H9 (cell line): ENCODE measurements at places on chromosomes 2 and 18. TPM values are rescaled to one million over a fixed set of nuclear protein-coding genes. Genes with fewer than 3 reads are reported as not detected.

Gene AP1S3
- total RNA-seq: 8.7 and 11.0 TPM in 2 replicates

Gene RGPD8
- total RNA-seq: 6.6 and 8.1 TPM in 2 replicates

Gene RANBP2
- 87.2 and 91.4 TPM in 2 replicates for total RNA-seq

Gene ANKRD30BL
- not detected in 2 replicates for total RNA-seq

Gene MERTK
- 4.2 and 4.8 TPM in 2 replicates for total RNA-seq

Gene PARD3B
- total RNA-seq: 4.3 and 6.4 TPM in 2 replicates

Gene STK25
- total RNA-seq: 189 TPM in 2 replicates

Gene LRATD1
- total RNA-seq: 0.31 and 0.39 TPM in 2 replicates

Gene PIGN
- 30.9 and 32.4 TPM in 2 replicates for total RNA-seq

Gene DOK6
- 0.20 and 0.33 TPM in 2 replicates for total RNA-seq

Gene GALM
- 10.0 and 10.4 TPM in 2 replicates for total RNA-seq

Gene DYSF
- 4.8 and 5.5 TPM in 2 replicates for total RNA-seq

Gene CD8B2
- not detected in 2 replicates for total RNA-seq

Gene MOB4
- total RNA-seq: 54.0 and 57.6 TPM in 2 replicates

Gene ERFE
- total RNA-seq: 2.0 and 2.1 TPM in 2 replicates

Gene GYPC
- 13.6 and 14.0 TPM in 2 replicates for total RNA-seq

Gene ALKAL2
- 0.48 and 0.68 TPM in 2 replicates for total RNA-seq

Gene SP140
- total RNA-seq: 0.31 and 0.70 TPM in 2 replicates

Gene OXER1
- total RNA-seq: 1.6 TPM in 2 replicates

Gene PSTPIP2
- total RNA-seq: 3.3 and 3.6 TPM in 2 replicates

Gene CHRNG
- total RNA-seq: not detected in 2 replicates

Gene MEP1B
- not detected in 2 replicates for total RNA-seq

Gene EFR3B
- total RNA-seq: 7.0 and 7.2 TPM in 2 replicates

Gene CNNM3
- 22.8 and 25.0 TPM in 2 replicates for total RNA-seq

Gene EML6
- 0.64 and 1.5 TPM in 2 replicates for total RNA-seq

Gene PXDN
- 140 and 146 TPM in 2 replicates for total RNA-seq

Gene MFSD2B
- total RNA-seq: 0.42 and 1.3 TPM in 2 replicates

Gene UGT1A7
- not detected in 2 replicates for total RNA-seq
